Esophagus squamous epithelium (tissue), 5 donors: ENCODE measurements at places on chromosomes 1 and 21.

GRCh38 chr1:111082421-111083203, 57.3 kb downstream of the DRAM2 start:
- no peak for DNase-seq

DNA sequence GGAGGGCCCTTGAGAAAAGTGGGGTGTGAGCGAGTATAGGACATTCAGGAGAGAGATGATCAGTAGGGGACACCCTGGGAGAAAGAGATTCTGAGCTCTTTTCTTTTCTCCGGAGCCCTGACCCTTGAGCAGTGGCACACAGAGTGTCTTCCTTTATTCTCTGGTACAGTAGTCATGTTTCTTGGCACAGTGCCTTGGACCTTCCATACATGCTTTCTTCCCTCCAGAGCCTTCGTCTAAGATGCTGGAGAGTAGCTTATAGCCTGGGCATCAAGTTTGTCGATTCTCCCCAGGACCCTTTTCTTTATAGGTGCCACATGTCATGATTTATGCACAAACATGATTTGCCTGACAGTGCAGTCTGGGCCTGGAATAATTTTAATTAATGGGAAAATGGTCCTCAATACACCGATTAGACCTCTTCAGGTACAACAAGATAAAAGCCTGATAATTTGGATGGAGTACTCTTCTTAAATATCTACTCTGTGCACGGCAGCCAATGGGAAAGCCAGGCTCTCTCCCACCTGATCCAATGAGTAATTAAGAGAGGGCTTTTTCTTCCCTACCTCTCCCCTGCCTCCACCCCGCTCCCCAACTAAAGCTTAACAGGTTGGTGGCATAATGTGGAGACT, at the start of gene TBX19:
Gene TBX19, plus strand, starts transcription at position 582 of the 632 bp plus-strand sequence. CDS start 214 bp downstream, outside the sequence.
- no peak for DNase-seq

- DNase-seq = no peak
Measured at GRCh38 chr1:241356519-241357365, at the start of gene RGS7. RGS7 (minus strand) TSS chr1:241357205.

- DNase-seq = no peak
Measured at GRCh38 chr1:167629681-167630567, at the start of gene RCSD1. RCSD1 (plus strand) TSS chr1:167630232; CDS start chr1:167630424, 192 bp downstream.

- DNase-seq = no peak
Measured at GRCh38 chr1:45348020-45348419, 7.8 kb upstream of the MUTYH start.

DNA sequence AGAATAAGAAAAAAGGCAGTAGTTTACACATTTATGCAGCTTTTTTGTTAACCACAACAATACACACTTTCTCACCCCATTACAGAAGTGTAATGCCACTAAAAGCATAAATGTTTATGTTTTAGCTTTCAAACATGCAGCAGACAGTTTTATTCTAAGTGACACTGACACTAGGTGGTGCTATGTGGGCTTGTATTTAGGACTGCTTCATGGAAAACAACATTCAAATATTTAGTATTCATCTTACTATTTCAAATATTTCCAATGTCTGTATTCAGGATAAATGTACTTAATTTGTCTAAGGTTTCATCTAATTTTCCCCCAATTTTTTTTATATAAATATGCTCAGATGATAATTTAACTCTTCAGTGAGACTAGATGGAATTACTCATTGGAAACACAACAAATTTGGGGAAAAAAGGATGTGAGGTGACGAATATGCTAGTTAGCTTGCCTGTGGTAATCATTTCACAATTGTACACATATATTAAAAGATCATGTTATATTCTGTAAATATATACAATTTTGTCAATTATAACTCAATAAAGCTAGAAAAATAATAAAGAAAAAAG, 71.4 kb downstream of the USP1 start:
- DNase-seq = no peak

- no peak for DNase-seq
Measured at GRCh38 chr1:231616667-231617066, 9.9 kb upstream of the DISC1 start.

GRCh38 chr1:94309216-94309615, 71.8 kb upstream of the ARHGAP29 start:
- no peak for DNase-seq

DNA sequence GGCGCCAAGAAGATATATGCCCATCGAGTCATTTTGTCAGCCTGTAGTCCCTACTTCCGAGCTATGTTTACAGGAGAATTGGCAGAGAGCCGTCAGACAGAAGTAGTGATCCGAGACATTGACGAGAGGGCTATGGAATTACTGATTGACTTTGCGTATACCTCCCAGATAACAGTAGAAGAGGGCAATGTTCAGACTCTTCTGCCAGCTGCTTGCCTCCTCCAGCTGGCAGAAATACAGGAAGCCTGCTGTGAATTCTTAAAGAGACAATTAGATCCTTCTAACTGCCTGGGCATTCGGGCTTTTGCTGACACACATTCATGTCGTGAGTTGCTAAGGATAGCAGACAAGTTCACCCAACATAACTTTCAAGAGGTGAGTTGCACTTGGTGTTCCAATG, 19.1 kb downstream of the KLHL20 start:
- DNase-seq = no peak

- DNase-seq = no peak
Measured at GRCh38 chr21:8993284-8993942, 1528.0 kb upstream of the TPTE start.

DNA sequence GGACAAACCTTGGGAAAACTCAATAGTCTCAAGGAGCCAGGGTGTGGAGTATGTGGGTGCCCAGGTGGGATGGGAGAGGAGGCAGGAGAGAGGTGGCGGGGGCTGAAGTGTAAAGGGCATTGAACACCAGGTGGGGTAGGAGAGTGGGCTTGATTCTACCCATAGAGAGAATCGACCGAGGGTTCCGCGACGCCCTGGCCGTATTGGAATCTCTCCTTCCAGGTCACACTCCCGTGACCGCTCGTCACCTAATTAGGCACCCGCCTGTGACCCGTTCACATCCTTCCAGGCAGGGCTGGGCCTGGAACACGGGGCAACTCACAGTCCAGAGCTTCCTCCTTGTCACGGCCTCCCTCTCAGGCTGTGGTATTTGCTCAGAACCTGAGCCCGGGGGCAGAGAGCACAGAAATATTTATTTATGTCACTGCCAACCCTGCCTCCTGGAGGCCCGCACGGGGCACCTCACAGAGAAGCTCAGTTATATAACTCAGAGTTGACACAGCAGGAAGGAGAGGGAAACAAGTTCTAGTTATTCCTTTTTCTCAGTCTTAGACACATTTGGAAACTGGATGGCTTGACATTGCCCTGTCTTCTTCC, 12.0 kb downstream of the NCMAP start:
- DNase-seq = no peak

GRCh38 chr1:16006552-16007485, 2.8 kb downstream of the SRARP start:
- DNase-seq = no peak

GRCh38 chr1:180515857-180516388, 13.5 kb upstream of the ACBD6 start:
- no peak for DNase-seq

DNA sequence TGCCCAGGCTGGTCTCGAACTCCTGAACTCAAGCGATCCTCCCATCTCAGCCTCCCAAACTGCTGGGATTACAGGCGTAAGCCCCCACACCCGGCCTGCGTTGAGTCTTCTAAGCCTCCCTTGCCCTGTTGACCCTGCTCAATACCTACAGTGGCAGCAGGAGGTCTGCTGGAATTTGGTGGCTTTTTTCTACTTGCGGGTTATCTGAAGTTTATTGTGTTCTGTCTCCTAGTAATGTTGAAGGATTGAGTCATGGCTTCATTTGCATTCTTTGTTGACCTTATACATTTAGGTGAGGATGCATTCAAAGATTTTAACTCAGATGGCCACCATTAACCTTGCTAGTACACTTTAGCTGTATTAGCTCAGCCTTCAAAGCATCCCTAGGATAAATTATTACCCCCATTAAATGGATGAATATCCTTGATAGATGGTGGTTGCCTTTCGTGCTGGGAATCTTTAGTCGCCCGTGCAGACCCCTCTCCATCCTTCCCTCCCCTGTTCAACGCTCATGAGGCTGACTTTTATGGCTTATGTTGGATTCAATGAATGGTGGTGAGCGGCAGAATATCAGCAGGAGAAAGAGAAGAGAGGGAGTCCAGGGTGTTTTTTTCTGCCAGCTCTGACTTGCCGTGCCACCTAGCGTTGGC, 9.7 kb upstream of the NPPB start:
- no peak for DNase-seq

GRCh38 chr1:9859281-9860014, 35.7 kb upstream of the CLSTN1 start:
- DNase-seq = no peak

GRCh38 chr1:183270541-183271141, 84.6 kb downstream of the LAMC2 start:
- no peak for DNase-seq

DNA sequence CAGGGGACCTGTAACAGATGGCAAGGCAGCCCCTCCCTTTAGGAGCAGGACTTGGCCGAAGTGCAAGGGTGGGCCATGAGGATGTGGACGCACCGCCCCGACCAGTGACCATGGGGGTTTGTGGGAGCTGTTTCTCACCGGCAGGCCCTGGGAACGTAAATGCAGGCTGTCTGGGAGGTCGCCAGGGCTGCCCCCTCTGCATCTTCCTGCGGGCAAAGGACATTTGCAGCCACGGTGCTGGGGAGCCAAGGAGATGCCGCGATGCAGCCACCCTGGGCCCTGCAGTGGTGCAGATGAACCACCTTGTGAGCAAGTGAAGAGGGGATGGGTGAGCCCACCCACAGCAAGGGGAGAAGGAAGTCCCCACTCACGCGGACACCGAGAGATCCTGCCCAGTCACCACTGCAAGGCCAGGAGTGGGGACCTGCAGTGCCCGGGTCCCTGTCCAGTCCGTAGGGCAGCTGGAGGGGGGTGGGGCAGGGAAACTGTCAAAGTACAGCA, 121.1 kb downstream of the SIK1 start:
- DNase-seq = no peak

GRCh38 chr1:234555390-234556024, 54.5 kb downstream of the IRF2BP2 start:
- DNase-seq = no peak

DNA sequence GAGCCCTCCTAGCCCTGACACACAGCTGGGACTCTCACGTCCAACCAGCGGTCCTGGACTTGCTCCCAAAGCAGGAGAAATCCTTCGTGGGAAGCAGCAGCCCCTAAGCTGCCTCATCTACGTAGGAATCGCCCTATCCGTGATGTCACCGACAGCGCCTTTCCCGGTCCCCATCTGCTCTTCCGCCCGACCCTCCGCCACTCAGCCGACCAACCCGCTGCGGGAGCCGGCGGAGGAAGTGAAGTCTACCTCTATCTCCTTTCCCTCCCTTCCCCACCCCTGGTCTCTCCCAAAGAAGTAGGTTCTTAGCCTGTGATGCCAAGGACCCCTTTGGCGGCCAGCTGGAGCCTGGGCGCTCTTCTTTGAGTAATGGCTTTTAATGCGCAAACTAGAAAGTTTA, 272.1 kb downstream of the FAM72C start:
- DNase-seq = no peak
